ENCODE measurements at places on chromosomes 12 and 14.
A peak's percentile ranks its signal among the peaks of the same experiment; 100 is the strongest.

DNA sequence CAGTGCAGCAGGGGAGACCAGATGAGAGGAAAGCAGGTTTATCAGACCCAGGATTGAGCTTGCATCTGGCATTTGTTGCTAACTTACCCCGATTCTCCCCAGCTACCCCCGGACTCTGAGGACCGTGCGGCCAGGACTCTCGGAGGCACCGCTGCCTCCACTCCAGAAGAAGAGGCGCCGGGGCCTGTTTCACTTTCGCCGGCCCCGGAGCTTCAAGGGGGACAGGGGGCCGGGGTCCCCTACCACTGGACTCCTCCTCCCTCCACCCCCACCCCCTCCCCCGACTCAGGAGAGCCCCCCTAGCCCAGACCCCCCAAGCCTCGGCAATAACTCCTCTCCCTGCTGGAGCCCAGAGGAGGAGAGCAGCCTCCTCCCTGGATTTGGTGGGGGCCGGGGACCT is 6.5 kb upstream of the CPNE6 start:
- no peak for DNase-seq

- DNase-seq, result no peak
Measured at GRCh38 chr12:124816295-124816854, 47.3 kb downstream of the SCARB1 start.

DNA sequence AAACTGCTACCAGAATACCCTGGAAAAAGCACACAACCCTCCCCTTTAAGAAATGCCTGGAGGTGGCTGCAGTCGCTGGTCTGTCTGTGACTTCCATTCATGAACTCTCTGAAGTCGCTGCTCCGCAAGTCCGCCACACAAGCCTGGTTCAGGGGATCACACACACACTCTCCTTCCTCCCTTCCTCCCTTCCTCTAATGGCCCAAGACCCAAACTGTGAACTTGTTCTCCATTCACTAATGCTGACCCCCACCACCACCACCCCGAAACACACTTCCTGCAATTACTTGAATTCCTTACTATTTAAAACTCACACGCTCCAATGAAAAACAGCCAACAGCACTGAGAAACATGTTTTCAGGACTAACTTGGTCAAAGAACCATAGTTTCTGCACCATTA is 1.0 kb upstream of the LMO3 start:
- DNase-seq, result no peak

GRCh38 chr12:3752096-3752709 is 706 bp downstream of the CRACR2A start:
- DNase-seq, result no peak

DNA sequence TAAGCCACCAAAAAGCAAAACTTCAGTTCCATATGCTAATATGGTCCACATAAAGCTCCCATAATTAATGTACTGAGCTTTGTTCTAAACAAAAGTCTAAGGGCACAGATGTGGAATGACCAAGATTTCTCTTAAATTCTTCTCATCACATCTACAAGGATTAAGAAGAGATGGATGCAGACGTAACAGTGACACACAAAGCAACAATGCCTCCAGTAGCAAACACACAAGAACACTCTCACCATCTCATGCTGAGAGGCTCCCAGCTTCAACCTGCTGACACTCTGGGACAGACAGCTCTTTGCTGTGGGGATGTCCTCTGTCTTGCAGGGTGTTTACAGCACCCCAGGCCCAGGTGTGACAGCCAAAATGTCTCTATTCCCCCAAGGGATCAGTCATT is 48.2 kb downstream of the SETD3 start:
- DNase-seq, result no peak

DNA sequence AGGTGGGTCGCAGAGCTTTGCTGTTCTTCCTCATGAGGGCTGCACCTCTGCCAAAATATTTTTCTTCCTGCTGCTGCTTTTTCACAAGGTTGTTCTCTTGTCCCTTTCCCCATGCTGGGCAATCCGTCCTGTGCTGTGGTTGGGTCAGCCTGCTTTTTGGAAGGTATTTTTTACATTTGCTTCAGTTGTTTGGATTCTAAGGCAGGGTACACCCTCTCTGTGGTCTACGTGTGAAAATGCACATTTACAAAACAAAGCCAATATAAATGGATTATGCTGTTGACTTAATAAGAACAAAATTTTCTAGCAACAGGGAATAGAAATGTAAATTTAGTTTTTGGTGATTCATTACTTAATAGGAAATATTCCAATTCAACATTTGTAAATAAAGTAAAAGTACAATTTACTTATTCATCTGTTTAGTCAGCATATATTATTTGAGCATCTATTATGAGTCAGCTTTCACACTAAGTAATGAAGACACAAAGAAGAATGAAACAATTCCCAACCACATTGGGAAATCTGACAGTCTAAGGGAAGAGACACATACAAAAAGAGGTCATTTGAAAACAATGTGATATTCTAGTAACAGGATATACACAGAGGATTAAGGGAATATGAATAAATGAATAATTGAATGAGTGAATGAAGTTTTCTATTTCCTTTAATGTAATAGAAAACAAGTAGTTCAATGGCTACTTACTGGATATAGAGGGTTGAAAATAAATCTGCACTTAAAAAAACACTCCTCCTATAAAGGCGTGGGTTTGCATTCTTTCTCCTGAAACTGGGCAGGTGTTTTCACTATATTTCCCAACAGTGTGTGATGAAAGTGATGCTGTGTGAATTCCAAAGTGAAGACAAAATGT is 94.6 kb upstream of the PRICKLE1 start:
- DNase-seq, result no peak

DNA sequence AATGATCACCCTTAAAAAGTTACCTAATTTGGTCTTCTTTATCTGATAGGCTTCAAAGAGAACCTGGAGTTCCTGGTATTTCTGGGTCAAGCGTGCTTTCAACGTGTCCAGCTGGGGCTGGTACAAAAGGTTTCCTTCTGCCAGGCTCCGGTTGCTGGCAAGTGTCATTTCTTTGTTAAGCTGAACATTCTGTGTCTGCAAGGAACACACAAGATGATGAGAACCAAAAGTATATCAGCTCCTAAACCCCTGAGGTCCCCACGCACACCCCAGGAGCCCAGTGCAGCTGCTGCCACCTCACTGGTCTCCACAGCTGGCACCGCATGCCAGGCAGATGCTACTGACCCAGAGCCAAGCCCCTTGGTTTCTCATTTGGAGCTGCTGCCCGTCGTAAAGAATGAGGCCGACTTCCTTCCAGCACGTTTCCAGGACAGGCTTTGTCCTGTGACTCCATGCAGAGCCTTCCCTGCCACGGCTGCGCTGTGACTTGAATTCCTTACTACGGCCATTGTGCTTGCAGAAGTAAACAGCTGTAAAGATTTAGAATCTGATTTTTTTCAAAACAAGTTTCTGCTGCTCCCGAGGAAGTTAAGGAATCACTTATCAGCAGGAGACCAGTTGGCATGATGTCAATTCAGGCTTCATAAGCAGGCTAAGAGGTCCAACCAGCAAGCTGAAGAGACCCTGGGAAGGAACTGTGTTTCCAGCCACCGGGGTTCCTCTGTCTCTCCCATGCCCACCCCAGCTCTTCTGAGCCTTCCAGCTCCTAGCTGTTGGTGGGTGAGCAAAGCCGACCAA is 24.9 kb downstream of the VPS37B start:
- no peak for DNase-seq

DNA sequence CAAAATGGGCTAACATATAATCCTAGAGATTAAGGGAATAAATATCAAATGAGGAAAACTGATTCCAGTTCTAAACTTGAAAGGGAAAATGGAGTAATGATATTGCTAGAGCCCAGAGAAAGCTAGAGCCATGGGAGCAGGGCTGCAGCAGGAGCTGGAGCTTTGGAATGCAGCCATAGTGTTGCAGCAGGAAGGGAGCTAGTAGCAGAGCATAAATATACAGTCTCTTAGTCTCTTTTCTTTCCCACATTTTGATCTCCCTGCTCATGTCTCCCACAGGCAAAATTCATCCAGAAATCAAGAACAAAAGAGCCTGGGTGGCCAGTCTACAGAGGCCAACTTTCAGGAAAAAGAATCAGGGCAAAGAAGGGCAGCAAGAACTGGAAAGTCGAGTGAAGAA is 253.7 kb downstream of the ATXN7L3B start:
- no peak for DNase-seq

GRCh38 chr12:38258411-38258810 is 58.2 kb upstream of the ALG10B start:
- no peak for DNase-seq

DNA sequence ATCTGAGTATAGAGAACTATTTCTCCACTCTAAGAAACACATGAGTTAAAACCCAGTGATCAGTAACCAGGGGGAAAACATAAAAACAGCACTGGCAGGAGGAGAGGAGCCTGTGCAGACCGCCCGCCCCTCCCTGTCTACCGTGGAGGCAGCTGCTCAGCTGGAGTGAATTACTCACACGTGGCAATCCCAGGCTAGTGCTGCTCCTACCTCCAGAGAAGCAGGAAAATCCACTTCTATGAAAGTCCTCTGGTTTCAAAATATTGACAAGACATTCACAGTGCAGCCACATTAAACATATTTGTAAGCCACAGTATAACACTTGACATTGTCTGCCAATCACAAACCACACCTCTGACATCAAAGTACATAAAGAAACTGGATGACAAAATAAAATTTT is 16.7 kb downstream of the TMEM132D start:
- DNase-seq, result no peak

- DNase-seq, result no peak
Measured at GRCh38 chr12:116215023-116215422, 62.5 kb downstream of the MED13L start.

DNA sequence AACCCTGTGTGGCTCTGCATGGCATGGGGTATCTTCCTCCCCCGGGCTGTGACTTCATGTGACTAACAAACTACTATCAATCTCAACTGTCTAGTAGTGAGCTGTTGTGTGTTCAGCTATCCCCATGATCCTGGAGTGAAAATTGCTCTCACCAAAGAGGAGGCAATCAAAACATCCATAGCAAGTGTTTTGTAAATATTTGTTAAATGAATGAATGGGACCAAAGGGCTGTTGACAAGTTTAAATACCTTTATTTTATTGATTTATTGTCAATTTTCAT is 138.1 kb upstream of the CPM start:
- DNase-seq, result no peak

DNA sequence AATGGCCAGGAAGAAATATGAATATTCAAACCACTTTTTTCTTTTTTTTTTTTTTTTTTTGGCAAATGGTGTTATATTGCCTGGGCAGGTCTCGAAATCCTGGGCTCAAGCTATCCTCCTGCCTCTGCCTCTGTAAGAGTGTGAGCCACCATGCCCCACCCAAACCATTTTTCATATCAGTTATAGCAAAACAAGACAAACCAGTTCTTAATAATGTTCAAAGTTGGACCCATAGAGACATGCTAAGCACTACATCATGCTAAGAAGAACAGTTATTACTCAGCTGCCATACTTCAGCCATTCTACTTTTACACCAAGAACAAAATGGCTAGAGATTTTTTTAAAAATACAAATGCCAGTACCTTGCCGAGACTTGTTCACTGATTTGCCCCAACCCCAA is 25.5 kb downstream of the EIF2S1 start:
- DNase-seq, result no peak

DNA sequence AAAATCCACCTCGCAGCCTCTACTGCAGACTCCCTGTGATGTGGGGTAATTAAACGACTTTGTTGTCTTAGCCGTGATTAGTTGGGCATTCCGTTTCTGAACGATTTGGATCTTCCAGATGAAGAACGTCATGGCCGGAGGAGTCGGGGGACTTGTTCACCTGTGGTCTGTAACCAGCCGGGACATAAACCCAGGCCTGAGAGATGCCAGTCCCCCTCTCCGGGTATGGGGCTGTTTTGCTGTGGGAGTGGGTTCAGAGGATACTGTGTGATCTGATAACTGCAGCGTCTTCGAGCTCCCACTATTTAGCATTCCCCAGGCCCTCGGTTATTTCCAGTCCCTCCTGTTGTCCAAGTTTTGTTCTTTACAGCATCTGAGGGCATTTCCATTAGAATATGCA is 96.1 kb downstream of the PIWIL1 start:
- no peak for DNase-seq

DNA sequence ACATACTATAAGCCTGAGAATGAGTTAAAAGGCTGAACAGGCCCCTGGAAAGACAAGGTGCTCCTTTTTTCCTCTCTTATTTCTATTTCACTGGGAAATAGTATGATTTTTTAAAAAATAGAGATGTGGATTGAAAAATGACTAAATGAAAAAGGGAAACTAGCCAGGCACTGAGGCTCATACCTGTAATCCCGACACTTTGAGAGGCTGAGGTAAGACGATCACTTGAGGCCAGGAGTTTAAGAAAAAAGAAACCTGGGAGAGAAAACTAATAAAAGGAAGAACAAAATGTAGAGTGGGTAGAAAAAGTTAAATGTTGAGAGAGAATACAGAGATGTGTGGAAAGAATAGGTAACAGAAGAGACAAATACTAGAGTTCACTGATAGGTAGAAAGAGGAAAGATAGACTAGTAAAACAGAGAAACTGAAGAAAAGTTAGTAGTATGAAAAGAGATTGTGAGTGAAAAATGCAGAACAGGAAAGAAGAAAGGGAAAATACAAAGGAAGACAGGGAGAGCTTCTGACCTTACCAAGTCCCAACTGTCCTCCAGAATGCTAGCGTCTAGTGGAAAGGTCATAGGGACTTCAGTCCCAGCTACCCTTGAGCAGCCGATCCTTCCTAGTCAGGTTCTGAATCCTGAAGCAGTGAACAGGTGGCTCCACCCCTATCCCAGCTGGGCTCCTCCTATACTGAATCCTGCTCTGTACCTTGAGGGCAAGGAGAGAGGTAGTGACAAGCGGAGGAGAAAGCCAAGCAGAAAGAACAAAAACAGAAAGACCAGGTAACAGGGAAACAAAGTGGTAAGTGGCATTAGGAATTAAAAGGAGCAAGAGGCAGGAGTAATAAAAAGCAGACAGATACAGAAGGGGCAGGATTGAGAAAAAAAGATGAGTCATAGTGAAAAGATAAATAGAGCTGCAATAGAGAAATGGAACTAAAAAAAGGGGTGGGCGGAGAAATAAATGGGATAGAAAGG is 7.3 kb downstream of the TMEM116 start:
- no peak for DNase-seq

GRCh38 chr14:77458249-77458950 is 507 bp downstream of the AHSA1 start:
- peak; percentile 4 for DNase-seq

- DNase-seq, result no peak
Measured at GRCh38 chr12:95396849-95397468, 77.0 kb upstream of the METAP2 start.

DNA sequence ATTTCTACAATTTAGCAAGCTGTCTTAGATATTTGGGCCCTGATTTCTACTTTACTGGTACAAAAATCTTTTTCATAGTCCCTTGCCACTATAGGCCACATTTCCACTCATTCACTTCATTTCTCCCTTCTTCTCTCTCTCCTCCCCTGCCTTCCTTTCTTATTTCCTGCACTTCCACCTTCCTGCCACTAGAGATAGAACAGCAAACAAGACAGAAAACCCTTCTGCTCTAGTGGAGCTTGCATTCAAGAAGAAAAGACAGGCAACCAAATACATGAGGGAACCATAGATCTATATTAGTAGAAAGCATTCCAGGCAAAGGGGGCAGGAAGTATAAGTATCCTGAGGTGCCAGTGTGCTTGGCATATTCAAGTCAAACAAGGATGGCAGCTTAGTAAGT is 623.5 kb downstream of the FLRT2 start:
- no peak for DNase-seq
